ENCODE measurements at places on chromosomes 4 and X.

DNA sequence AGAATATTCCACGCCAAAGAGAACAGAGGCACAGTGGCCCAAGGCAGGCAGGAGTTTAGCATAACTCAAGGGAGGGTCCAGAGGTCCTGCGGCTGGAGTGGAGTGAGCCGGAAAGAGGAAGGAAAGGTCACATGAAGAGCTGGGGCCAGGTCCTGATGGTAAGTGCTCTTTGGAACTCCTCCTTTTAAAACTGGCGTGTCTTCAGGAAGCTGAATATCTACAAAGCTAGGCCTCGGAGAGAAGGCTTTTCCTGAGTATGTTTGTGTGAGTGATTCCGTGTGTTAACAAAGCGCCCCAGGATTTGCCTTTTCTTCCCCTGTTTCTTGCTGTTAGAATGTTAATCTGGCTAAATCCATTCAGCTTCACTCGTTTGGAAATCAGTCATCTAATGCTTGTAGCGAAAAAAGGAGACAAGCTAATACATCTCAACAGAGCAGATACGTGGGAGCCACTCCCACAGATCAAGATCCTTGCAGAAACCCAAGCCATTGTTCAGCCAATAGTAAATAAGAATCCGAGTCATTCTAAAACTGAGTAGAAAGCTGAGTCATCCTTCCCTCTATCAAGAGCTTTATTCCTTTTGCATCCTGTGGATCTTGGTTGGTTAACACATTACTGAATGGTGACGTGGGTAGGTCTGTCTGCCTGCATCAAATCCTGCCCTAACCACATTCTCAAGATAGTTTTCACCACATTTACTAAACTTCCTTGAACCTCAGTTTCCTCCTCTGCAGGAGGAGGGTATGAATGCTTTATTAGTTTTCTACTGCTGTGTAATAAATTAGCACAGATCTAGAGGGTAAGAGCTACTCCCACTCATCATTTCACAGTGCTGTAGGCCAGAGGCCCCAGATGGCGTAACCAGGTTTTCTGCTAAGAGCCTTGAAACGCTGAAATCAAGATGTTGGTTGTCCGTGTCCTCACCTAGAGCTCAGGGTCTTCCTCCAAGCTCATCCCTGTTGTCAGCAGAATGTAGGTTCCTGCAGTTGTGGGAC lies 43.2 kb upstream of the RBM47 start:
- DNase-seq, result peak; percentile 78

DNA sequence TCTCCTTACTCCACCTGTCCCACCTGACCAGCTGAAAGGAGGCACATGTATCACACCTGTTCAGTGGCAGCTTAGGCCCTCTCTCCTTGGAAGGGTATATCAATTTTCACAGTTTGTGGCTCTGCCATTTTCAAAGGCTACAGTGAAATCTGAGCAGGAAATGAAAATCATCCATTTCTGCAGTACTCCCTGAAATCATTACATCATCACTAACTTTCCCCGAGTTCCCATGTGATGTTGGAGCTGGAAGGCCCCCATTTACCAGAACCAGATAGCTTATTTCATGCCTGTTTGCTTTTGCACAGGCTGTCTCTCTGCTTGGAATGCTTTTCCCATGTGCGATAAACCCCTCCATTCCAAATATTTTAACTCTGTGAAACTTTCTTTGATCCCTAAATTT lies 31.0 kb upstream of the STX18 start:
- DNase-seq, result no peak

- no peak for DNase-seq
Observed at GRCh38 chr4:141131723-141132071, 1.6 kb downstream of the RNF150 start.

- no peak for DNase-seq
Observed at GRCh38 chr4:139611391-139611790, 54.2 kb upstream of the MGST2 start.

GRCh38 chr4:113444386-113444785 lies 317.2 kb downstream of the CAMK2D start:
- DNase-seq, result no peak
